Activated CD4-positive, alpha-beta T cell treated with anti-CD3 and anti-CD28 coated beads, Interleukin-2, amount 10 ng/mL, durations not matched to agents 7 days and 5 days (primary cell): ENCODE measurements at places on chromosomes 16 and 17. TPM values are rescaled to one million over a fixed set of nuclear protein-coding genes. Genes with fewer than 3 reads are reported as not detected.

The KRTAP4-4 gene
- not detected for total RNA-seq

The KIF19 gene
- 0.79 TPM for total RNA-seq

The PDILT gene
- total RNA-seq, result not detected

The PMP22 gene
- not detected for total RNA-seq

The KRTAP4-9 gene
- total RNA-seq, result not detected

The CCDC43 gene
- total RNA-seq, result 25.5 TPM

The NPIPB6 gene
- 1.1 TPM for total RNA-seq

The TMEM235 gene
- not detected for total RNA-seq

The ATP6V0C gene
- total RNA-seq, result 103 TPM

The CHRNE gene
- 0.42 TPM for total RNA-seq

The G6PC1 gene
- total RNA-seq, result not detected

The HSD11B2 gene
- total RNA-seq, result not detected

The TEX19 gene
- total RNA-seq, result 0.10 TPM

The TMEM100 gene
- total RNA-seq, result not detected

The IL21R gene
- total RNA-seq, result 44.4 TPM

The JUP gene
- 0.77 TPM for total RNA-seq

The RNF222 gene
- total RNA-seq, result 0.10 TPM

The FSCN2 gene
- total RNA-seq, result 0.33 TPM

The BCL7C gene
- 21.8 TPM for total RNA-seq

The VAT1L gene
- total RNA-seq, result not detected

The DNAH17 gene
- total RNA-seq, result 0.07 TPM

The AOC2 gene
- total RNA-seq, result 1.9 TPM

The CIAO3 gene
- 39.5 TPM for total RNA-seq

The NEK8 gene
- total RNA-seq, result 7.3 TPM

The TEX14 gene
- 0.50 TPM for total RNA-seq

The SLC38A8 gene
- total RNA-seq, result not detected

The ABI3 gene
- total RNA-seq, result 59.4 TPM

The C16orf74 gene
- total RNA-seq, result 1.7 TPM

The ACSM5 gene
- total RNA-seq, result not detected

The TP53TG3E gene
- total RNA-seq, result not detected

The PLD6 gene
- total RNA-seq, result 11.8 TPM

The CA7 gene
- not detected for total RNA-seq
